C1 segment of cervical spinal cord (tissue), 14 donors: ENCODE measurements at places on chromosomes 7 and 10.
A peak's percentile ranks its signal among the peaks of the same experiment; 100 is the strongest.

- DNase-seq, result peak; percentile 29
Observed at GRCh38 chr7:3092468-3092867, 48.8 kb upstream of the CARD11 start.

GRCh38 chr7:131896165-131896863 lies 339.9 kb upstream of the PODXL start:
- no peak for DNase-seq

DNA sequence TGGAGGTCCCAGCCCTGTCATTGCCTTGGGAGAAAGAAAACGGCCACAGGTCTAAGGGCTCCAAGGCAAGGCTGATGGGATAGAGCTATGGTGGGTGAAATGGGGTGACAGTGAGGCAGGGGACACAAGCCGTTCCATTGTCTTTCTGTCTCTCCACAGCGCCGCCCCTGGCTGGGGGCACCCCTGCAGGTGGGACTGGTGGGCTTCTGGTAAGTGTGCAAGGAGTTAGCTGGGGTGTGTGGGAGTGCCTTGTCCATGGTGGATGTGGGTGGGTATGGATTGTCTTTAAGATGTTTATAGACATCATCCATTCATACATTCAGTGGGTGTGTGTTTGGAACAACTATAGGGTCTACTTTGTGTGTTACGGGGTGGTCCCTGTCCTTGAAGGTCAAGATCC lies 7.5 kb downstream of the SFXN3 start:
- no peak for DNase-seq

- no peak for DNase-seq
Observed at GRCh38 chr10:14382022-14382421, 51.3 kb upstream of the FRMD4A start.

- no peak for DNase-seq
Observed at GRCh38 chr10:47336387-47337134, 11.6 kb upstream of the RBP3 start.

- no peak for DNase-seq
Observed at GRCh38 chr7:41391818-41392217, 311.1 kb downstream of the INHBA start.

GRCh38 chr7:2537981-2538851 lies 17.1 kb downstream of the BRAT1 start:
- DNase-seq, result no peak

DNA sequence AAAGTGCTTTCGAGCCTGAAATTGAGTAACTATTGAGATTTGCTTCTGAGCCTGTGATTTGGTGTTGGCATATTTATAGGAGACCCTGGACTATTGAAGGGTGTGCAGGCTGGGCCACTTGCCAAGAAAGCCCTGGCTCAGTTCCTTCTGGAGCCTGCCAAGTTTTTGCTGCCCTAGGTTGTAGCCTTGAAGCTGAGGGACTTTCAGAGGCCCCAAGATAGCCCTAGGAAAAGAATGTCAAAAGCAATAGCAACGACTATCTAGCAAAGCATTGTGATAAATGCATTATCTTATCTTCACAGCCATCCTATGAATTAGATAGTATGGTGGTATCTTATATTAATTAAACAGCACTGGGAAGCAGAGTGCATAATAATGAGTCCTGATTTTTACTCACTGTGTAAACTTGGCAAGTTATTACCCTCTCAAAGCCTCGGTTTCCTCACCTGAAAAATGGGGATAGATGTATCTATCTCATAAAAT lies 473.7 kb upstream of the PODXL start:
- peak; percentile 40 for DNase-seq

- DNase-seq, result no peak
Observed at GRCh38 chr10:43226851-43227845, 39.7 kb downstream of the RASGEF1A start.

GRCh38 chr7:771234-772004 lies 44.3 kb upstream of the PRKAR1B start:
- no peak for DNase-seq

DNA sequence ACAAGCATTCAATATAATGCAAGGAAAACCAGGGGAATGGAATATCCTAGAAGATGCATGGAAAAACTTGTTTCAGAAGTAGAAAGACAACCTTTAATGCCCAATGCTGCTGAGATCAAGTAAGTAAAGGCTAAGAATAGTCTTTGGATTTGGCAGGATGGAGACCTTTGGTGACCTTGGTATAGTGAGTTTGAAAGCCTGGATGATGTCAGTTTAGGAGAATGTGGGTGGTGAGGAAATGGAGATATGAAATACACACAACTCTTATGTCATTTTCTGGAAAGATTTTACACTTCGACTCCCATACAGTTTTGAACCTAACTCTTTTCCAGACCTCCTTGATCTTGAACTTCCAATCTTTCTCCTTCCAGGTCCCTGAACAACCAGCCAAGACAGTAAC lies 185.7 kb downstream of the TFEC start:
- DNase-seq, result no peak

DNA sequence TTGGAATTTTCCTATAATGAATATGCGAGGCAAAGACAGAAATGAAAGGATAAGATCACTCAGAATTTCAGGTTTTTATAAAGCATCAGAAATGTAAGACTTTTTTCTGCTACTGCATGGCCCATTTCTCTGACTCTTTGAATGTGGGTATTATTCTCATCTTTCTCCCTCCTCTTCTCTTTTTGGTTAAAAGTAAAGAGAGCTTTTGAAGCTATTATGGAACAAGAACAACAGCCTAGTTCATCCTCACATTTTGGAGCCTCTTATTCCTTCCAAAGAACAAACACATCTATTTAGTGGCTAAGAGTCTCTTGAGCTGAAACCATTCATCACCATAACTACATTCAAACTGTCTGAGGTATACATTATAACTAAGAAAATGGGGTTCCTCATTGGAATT lies 19.4 kb upstream of the ATRNL1 start:
- DNase-seq, result no peak

DNA sequence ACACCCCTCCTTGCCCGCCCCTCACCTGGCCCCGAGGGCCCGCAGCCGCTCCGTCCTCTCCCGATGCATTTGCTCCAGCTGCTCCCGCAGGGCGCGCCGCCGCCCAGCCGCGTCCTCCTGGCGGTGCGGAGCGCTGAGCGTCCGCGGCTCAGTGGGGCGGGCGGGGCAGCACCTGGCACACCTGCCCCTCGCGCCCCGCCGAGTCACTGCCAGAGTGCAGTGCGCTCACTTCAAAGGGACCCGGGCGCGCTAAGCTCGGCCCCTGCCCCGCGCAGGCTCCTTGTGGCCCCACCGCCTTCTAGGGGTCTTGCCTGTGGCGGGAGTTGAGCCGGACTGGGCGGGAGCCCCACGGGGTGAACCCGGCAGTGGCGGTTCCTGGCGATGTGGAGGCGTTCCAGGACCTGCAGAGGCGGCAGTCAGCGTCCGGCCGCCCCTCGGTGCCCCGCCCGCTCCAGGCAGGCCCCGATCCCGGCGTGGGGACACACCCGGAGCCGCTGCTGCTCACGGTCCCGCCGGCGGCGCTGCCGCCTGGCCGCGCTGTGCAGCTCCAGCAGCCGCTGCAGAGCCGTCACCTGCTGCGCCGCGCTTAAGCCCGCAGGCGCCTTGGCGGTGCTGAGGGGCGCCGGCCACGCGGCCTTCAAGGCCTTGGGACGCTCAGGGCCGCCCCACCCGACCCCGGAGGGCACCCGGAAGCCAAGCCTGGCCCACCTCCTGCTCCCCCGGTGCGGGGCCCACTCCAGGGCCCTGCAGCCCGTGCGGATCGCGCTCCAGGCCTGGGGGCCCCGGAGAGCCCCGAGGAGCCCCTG lies 6.7 kb downstream of the ATP6V1F start:
- no peak for DNase-seq

DNA sequence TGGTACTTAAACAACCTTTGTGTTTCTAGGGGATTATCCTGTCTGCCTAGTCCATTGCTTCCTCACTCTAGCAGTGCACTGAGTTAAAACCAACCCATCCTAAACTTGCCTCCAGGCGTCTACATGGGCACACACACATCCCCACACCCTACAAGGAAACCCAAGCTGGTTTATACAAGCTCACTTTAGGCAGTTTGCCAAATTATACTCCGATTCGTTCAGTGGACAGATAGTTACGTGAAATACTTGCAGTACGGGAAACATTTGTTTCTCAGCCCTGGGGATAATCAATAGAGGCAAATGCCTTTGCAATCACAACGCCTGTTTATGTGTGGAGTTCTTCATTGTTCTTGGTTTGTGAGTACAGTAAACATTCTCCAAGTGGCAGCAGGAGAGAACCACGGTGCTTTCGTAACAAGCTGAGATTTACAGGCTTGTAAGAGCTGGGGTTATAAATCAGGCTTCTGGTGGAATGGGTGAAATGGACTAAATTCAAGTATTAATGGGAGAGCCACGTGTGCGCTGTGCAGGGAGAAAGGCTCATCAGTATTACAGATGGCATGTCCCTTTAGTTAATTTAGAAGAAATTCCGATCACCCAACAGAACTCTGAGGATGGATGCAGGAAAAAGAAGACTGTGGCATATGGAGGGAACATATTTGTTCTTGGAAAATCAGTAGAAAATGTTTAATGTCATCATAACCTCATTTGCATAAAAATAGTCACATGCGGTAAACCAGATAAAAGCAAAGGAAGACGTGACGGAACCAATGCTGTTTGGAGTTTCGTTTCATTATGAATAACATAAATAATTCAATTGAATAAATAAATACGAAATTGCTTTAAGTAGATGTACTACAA lies 217.1 kb downstream of the GALNT17 start:
- no peak for DNase-seq

DNA sequence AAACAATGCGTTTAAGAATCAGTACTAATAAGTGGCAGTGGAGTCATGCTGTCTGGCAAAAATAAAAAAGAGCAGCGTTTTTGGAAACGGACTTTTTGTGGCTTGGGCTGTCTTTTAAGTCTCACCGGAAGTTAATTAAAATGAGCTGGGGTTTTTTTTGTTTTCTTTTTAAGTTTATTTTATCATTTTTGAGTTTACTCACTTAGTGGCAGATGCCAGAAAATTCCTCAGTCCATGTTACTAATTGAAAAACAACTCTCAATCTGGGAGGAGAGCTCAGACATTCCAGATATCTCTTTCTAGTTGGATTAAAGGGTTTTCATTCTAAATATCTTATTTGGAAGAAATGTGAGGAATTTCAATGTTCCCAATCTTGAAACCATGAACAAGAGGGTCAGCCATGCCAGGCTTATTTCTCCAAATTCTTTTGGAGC lies 133.8 kb upstream of the AGR3 start:
- no peak for DNase-seq

DNA sequence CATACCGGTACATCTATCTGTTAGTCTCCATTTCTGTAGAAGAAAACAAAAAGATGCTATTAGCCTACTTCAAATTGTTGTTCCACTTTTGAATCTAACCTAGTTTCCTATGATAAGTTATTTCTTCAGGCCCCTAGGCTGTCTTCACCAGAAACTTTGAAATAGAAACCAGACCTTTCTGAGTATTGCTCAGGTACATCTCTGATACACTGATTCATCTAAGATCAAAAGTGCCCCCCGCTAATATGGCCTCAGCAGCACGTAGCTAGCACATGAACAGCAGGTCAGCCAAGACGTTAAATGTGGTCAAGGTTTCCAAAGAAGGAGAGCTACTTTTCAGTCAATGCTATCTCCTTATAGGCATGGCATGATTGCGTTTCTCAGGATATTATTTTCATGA lies 23.6 kb downstream of the CTAGE6 start:
- DNase-seq, result no peak

GRCh38 chr7:17832242-17832641 lies 108.1 kb downstream of the SNX13 start:
- DNase-seq, result no peak

- DNase-seq, result no peak
Observed at GRCh38 chr7:54469740-54470139, 72.4 kb upstream of the VSTM2A start.

DNA sequence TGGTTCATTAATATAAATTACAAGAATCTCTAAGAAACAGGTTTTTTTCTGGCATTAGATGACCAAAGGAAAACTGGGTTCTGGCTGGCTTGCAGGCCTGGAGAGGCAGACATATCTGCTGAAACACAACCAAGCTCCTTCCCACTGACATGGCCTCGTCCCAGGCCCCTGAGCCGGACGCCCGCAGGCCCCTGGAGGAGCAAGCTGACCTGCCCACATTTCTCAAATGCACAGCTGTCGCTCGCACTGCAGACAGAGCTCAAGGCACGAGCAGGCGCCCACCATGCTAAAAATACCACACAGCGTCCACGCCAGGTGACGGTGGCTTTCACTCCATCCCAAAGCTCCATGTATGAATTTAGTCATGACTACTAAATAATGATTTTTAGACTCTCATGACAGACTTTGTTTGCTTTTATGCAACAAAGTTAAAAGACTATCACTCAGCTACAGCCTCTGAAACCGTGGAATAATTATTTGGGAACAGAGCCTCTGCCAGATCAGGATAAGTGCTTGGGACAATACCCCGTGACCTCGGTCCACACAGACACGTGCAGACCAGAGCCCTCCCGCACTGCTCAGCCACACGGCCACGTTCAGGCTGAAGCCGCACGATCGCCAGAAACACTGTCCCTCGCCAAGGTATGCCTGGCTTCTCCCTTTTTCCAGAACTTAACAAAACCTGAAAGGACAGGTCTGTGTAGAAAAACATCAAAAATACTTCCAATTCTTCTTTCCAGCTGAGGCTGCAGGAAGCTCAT lies 71.1 kb downstream of the DIP2C start:
- no peak for DNase-seq

DNA sequence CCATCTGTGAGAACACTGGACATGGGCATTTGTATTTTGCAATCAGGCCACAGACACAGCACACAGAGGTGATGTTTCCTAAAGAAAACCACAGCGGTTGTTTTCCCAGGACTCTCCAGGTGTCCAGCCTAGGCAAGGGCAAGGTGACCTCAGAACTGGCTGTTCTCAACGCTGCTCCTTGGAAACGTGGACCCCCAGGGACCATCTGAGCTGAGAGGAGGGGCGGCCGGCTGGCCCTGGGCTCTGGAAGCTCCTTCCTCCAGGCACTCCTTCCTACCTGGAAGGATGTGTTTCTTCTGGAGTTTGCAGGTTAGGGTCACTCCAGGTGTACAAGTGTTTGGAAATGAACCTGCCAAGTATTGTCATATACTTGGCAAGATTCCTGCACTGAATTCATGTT lies 103.1 kb downstream of the ADARB2 start:
- no peak for DNase-seq

- no peak for DNase-seq
Observed at GRCh38 chr10:77027576-77027975, 610.0 kb downstream of the KCNMA1 start.

DNA sequence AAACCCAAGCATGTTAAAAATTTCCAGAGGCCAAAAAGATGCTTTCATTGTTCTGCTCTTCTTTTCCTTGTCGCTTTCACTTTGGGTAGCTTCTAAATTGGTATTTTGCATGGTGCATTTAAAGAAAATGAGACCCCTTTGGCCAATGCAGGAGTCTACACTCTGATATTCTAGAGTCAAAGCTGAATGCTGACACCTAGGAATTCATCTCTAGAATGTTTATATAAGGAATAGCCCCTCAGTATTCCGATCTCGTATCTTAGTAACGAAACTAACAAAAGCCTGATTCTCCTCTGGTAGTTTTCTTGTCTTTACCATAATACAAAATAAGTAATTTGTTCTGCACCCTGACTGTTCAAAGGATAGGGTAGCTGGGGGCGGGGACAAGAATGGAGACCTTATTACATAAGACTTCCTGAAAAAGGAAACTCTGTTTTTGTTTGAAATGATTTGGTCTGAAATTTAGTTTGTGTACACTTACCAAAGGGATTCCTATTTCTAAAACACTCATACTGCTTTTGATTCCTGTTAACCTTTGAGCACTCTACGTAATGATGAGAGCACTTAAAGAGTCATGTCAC lies 17.1 kb downstream of the IKZF1 start:
- no peak for DNase-seq
